ENCODE measurements at places on chromosomes 1 and 21.

DNA sequence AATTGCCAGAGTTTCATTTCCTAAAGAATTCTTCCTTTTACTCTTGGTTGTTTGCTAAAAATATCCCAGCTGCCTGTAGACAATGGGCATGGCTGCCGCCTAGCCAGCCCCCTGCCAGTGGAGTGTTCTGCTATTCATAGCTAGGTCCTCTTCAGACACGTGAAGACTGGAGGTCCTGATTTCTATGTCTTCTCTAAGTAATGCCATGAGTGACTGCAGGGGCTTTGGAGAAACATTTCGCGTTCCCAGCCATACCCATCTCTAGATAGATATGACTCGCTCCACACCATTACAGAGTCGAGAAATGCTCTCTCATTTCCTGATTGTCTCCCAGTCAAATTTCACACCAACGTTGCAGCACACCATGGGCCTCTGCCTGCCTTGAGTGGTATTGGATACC is 99.5 kb upstream of the BACE2 start:
- DNase-seq: no peak

- no peak for DNase-seq
These were observed 292.0 kb upstream of the PLXNA2 start for GRCh38 chr1:208536212-208536611.

GRCh38 chr1:169692756-169693460 is 18.5 kb downstream of the SELL start:
- DNase-seq: no peak

- DNase-seq: no peak
These were observed 845 bp upstream of the RGS5 start for GRCh38 chr1:163203561-163203960.

DNA sequence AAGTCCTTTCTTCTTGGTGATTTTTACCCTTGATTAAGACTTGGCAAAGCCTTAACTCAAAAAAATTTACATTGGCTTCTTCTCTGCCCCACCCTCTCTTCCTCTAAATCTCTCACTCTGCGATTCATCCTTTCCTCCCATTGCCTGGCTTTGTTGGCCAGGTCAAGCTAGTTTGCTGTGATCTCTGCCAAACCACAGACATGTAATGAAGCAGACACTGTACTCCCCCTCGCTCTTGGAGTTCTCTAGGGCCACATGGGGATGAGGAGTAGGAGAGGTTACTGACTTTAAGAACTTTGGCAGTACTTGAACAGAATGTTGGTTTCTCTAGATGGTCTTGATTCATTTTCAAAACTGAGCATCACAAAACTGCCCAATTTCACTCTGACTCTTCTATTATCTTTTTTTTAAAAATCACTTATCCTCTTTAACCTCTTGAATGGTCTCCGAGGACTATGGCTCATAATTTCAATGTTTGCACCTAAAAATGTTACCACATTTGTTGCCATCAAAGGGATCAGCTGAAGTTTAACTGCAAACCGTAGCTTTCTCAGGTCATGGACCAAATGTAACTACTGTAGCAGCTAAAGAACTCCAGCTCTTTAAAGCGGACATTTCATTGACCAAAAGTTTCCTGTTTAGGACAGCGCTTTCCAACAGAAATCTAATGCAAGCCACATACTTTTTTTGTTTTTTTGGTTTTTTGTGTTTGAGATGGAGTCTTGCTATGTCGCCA is 62.7 kb upstream of the IPO9 start:
- no peak for DNase-seq

- DNase-seq: no peak
These were observed 59.7 kb downstream of the MATN1 start for GRCh38 chr1:30663596-30664091.

DNA sequence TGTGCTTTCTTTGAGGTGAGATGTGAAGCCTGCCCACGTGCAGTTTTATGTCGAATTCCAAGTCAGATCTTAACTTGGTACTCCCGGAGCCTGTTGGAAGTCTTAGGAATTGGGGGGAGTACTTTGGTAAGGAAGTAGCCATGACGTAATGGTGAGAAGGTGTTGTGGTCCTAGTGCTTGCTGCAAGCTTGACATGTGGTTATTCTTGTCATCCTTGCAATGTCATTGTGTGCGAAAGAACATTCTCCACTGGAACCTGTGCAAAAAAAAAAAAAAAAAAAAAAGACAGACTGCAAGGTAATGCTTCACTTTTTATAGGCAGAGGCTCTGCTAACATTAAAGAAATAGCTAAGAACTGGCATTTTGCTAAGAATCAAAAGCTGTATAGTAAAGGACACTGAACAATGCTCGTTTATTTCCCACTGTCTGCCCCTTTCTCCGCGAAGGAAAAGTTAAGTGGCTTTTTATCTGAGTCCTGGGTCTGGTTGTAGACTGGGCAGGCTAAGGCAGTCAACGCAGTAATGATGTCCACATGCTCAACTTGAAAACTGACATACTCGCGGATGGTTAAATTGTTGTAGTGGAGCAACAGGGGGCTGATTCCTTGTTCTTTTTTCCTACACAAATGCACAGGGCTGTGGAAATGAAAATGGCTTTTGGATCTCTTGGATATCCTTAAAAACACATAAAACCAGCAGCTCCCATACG is 2.1 kb downstream of the KAZN start:
- no peak for DNase-seq

GRCh38 chr1:164382384-164382783 is 176.6 kb upstream of the PBX1 start:
- DNase-seq: no peak

- no peak for DNase-seq
These were observed 84.9 kb downstream of the LYST start for GRCh38 chr1:235781807-235782206.

- DNase-seq: no peak
These were observed 13.4 kb downstream of the TMEM63A start for GRCh38 chr1:225868631-225869330.

DNA sequence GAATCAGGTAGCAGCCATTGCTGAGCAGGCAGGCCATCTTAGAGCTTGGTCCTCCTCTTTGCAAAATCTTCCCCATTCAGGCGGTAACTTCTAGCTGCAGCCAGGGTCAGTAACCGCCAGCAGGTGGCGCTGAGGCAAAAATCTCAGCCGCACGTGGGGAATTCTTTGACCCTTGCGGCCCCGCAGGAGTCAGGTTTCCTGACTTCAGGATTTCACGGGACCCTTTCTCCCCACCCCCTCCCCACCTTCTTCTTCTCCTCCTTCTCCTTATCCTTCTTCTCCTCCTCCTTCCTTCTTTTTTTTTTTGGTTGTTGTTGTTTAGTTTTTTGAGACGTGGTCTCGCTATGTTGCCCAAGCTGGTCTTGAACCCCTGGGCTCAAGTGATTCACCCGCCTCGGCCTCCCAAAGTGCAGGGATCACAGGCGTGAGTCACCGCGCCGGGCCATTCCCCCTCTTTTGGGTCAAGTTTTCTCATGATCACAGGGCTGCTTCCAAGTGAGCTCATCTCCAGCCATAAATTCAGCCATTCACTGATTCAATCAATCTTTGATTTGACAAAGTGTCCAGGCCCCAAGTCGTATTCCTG is 33.4 kb upstream of the TENT5B start:
- peak; percentile 43 for DNase-seq

GRCh38 chr1:209674957-209675564 is at the start of gene G0S2:
Gene G0S2 (plus strand): TSS chr1:209675412. CDS start chr1:209675685, 273 bp downstream.
- DNase-seq: no peak

GRCh38 chr1:65764052-65764451 is 28.6 kb upstream of the PDE4B start:
- DNase-seq: no peak

DNA sequence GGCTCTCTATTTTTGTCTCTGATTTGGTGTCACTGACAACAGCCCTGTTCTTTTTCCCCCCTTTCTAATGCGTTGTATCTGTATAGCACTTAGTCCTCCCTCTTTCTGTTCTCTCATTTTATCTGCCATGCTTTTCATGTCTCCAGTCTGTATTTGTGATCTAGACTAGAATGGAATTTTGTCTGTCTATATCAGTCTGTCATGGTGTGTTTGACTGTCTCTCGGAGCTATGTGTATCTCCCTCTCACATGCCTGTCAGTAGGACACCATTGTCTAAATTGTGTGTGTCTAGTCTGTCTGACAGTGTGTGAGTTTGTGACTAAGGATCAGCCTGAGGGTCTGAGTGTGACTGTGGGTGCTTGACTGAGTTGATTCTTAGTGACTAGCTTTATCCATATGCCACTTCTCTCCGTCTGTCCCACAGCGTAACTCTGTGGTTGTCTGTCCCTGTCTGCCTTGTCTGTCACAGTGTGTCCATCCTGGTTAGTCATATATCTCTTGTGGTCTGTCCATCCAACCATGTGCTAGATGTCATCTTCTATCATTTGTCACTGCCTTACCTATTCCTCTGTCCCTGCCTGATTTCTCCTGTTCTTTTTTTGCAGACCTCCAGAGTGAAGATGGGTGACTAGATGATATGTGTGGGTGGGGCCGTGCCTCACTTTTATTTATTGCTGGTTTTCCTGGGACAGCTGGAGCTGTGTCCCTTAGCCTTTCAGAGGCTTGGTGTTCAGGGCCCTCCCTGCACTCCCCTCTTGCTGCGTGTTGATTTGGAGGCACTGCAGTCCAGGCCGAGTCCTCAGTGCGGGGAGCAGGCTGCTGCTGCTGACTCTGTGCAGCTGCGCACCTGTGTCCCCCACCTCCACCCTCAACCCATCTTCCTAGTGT is 1.4 kb upstream of the B4GALT2 start:
- DNase-seq: no peak

DNA sequence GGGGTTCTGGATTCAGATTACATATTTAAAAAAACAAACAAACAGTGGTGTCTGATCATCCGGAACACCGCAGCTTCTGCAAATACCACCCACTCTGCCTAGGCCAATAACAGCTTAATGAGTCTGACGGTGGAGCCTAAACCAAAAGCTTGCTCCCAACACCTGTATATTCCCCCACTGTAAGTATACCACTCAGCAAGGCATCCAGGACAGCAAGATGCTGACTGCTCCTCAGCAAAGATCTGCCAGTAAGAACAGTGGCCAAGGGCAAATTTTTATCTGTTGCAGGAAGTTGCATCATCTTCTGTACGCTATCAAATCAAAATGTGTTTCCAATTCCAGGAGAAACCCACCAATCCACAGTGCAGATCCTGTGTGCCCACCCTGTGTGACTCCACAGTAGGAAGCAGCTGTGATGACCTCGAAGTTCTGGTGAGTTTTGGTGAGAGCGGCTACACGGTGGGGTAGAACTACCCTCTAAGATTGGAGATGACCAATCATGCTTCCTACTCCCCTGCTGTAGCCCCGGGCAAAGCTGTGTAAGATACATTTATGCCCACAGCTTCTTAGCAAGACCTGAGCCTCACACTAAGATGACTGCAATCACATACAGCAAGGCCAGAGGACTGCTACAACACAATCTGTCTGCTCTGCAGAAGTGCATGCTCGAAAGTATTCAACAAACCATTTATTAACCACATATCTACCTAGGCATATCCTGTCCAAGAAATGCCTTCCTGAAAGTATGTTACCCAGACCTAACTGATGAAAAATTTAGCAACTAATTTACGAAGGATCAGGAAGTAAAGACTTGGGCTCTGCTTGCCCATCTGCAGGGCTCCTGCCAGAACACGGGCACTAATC is 30.5 kb downstream of the SIPA1L2 start:
- no peak for DNase-seq

DNA sequence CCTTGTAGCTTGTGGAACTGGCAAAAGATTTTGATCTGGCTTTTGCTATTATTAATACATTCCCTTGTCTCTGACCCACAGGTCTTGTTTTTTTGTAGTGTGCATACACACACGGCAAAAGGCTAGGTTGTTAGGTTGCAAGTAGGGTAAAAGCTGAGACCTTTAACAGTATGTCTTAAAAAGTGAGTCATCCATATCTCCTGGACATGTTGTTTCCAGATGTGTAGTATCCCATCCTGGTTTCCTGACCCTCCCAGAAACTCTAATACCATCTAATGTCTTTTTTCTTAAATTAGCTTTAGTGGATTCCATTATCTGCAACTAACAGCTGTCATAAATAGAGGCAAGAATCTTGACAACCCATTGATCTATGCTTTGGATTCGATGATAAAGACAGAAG is 14.7 kb downstream of the OVGP1 start:
- no peak for DNase-seq

DNA sequence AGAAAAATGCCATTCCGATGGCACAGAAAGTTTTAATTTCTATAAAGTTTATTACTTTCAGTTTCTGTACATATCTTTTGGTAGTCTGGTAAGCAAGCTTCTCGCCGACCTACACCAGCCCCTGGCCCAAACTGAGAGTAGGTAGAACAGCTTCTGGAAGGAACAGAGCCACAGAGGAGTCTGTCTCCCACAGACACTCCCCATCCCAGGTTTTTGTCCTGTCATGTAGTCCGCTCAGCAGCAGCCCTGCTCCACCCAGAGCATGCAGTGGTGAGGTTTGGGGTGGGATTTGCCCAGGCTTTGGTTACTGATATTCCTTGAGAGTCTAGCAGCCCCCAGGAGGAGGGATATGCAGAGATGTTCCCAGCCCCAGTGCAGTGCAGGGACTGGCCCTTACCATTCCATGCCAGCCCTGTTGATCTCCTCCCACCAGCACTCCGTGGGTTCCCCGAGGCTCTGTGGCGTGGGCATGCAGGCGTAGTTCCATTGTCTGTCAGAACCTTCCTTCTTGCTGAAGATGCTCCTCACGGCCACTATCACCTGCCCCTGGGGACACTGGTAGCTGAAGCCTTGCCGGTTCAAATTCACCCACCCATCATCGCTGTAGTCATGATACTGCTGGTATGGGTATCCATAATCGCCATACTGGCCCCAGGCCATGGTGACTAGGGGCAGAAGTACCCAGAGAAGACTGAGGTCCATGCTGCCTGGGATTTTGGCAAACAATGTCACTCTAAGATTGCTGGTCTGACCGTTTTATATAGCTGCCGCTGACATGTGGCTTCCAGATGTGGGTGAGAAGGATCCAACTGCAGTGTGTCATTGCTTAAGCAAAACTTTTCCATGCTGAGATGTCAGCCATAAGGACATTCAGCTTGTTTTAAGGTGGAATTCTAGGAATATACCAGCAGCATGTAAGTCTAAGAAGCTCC is at the start of gene DPT:
Gene DPT (minus strand): TSS at position 734 of the 932 bp plus-strand sequence. CDS start 32 bp downstream, at position 702.
- no peak for DNase-seq

DNA sequence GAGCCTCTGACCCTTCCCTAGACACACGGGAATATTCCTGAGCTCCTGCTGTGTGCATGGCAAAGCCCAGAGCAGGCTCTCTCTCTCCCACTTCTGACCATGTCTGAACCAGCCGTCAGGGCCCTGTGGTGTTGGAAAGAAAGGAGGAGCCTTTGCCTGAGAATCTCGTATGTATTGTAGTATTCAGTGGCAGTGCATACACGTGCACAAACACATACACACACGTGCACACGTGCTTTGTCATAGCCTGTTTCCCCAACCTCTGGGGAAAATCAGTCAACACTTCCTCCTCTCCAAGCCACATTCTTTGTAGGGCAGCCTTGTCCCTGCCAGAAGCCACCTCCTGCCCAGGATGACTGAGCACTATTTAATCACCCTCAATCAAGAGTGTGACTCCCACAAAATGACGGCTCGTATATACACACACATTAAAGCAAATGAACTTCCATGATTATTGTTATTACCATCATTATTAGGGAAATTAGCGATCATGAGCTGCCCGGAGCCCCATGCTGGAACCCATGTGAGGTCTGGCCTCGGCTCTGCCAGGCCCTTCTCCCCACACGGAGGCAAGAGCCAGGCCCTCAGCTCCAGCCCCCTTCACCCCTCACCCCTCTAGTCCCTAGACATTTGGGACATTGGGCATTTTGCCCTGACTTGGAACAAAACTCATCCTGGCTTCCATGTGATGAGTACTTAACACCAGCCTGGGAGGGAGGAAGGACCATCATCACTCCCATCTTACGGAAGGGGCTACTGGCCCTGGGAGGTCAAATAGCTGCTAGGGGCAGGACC is 331.9 kb downstream of the NPHP4 start:
- no peak for DNase-seq
